ENCODE measurements at places on chromosomes 16 and 17.

- no peak for DNase-seq
Observed at GRCh38 chr16:89599451-89599858, 14.0 kb upstream of the DPEP1 start.

- DNase-seq: no peak
Observed at GRCh38 chr17:9115214-9116191, 94.2 kb downstream of the NTN1 start.

DNA sequence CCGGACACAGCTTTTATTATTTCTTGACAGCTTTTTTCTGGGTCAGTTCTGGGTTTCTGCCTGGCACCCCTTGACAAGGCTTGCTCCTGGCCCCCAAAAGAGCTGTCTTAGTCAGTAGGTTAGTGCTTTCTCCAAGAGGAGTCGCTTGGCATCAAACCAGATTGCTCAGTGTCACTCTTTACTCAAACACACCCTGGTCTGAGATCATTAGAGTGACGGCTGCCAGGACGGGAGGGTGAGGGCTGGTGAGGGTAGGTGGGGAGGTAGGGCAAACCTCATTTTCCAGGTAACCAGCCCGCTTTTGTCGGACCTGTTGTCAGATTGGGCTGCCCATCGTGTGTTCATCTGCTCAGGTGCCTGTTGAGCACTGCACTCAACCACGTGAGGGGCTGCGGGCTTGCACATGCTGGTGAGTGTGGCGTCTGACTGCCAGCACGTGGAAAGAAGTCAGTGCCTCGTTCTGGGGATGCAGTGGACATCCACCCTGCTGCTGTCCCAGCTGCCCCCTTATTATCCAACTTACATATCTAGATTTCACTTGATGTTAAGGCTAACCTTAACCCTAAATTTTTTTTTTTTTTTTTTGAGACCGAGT is 12.4 kb downstream of the TMEM94 start:
- DNase-seq: no peak

DNA sequence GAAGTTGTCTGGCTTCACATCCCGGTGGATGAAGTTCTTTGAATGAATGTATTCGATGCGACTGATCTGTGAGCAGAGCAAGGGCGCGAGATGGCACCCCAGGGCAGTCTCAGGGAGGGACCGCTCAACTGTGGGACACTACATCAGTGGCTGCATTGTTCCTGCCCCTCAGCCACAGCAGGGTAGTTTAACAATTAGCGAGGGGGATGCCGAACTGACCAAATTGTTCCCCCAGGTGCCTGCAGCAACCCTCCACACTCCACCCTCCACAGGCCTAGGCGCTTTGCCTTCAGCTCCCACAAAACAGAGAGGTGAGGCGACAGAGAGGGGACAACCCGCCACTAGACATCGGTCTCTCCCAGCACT is 20.3 kb downstream of the CSNK1D start:
- DNase-seq: no peak

DNA sequence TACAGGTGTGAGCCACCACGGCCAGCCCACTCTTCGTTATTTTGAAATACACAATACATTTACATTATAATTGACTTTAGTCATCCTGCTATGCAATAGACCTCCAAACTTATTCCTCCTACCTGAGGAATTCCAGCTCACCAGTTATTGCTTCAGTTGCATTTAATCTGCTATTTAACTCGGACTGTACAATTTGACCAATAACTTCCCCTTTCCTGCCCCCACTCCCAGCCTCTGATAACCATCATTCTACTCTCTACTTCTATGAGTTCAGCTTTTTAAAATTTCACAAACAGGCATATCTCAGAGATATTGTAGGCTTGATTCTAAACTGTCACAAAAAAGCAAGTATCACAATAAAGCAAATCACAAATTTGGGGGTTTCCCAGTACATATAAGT is 157.0 kb downstream of the COPRS start:
- no peak for DNase-seq

DNA sequence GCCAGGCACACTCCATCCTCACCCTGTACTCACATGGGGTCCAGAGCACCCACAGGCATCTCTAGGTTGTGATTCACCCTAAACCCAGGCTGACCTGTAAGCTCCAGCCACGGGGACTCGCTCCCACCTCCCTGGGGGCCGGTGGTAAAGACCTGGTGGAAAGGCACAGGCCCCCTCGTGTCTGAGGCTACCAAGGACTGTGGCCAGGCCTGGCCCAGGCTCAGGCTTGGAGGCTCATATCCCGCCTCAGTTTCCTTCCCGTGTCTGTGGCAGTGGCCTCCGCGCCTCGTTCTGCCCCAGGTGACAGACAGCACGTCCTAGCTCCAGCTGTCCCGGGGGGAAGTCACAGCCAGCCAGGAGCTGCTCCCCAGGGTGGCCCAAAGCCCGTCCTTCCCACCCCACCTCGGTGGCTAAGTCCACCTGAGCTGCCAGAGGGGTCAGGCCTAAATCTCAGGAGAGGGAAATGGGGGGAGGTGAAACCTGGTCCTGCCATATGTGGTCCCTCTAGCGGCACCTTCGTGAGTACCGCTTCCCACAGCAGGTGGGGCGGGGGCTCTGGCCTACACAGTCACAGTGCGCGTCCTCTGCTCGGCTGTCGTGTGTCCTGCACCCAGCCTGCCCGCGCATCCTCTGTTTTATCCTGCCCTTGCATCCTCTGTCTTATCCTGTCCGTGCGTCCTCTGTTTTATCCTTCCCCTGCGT is 12.6 kb downstream of the CDH15 start:
- DNase-seq: no peak

GRCh38 chr17:2386400-2387085 is 14.3 kb downstream of the MNT start:
- no peak for DNase-seq

DNA sequence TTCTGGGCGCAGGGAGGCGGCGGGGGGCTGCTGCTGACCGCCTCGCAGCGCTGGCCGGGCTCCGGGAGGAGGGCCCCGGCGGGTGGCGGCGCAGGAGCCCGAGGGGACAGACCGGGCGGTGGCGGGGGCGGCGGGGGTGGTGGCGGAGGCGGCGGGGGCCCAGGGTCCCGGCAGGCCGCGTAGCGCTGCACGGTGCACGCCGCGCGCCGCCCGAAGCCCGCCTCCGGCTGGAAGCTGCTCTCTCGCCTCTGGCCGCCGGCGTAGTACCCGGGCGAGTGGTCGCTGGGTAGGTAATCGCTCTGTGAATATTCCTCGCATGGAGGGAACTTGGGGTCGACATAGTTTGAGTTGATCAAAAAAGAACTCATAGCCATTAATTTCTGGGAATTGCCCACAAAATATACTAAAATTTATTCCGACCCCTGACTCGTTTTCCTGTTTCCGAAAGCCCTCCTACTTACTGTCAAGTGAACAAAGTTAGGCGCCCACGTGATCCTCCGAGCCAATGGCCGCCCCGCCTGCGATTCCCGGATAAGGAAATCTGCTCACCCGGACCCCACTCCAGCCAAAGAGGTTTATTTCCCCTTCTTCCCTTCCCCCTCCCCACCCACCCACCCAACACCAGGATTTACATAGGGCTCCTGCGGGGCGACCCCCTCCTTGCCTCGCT is at the start of gene HOXB4:
Gene HOXB4, minus strand, starts transcription at position 405 of the 670 bp plus-strand sequence. Its CDS starts 31 bp downstream, at position 374.
- DNase-seq: peak; percentile 68

GRCh38 chr16:81654346-81654745 is 124.7 kb upstream of the PLCG2 start:
- no peak for DNase-seq

Measured in GM06990 (cell line).